ENCODE measurements at places on chromosomes 4 and X.

- no peak for DNase-seq
Measured at GRCh38 chr4:73788411-73788810, 48.0 kb downstream of the CXCL8 start.

DNA sequence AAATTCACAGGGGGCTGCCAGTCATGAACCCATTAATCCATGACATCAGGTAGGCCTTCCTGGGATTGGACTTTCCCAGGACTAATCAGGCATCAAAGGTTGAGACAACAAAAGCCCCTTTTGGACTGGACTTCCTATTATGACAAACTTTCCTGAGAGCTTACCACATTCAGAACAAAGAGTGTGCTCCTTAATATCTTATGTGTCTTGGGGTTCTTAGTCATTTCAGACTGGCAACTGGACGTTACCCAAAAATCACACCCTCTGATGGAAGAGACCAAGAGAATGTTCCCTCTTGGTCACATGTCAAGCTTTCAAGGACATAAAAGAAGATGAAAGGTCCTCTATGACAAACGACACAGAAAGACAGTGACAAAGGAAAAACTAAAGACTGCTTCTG is 31.6 kb upstream of the PPP1R2C start:
- no peak for DNase-seq

GRCh38 chr4:61580721-61581377 is 380.7 kb downstream of the ADGRL3 start:
- DNase-seq: no peak

DNA sequence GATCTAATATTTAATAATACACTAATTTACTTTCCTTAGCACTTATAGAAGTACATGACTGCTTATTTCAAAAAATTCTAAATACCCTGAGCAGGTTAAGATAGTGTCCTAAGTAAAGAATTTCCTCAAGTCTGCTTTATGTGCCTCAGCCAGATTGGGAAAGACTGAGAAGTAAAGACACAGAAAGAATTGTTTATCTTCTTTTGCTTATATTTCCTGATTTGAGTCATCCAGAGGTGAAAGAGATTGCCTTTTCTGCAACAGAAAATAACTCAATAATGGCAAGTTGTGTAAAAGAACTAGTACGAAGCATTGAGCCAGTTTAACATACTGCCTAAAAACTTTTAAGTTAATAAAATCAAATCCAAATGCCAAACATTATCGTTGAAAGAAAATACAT is 45.0 kb downstream of the NAF1 start:
- DNase-seq: no peak

DNA sequence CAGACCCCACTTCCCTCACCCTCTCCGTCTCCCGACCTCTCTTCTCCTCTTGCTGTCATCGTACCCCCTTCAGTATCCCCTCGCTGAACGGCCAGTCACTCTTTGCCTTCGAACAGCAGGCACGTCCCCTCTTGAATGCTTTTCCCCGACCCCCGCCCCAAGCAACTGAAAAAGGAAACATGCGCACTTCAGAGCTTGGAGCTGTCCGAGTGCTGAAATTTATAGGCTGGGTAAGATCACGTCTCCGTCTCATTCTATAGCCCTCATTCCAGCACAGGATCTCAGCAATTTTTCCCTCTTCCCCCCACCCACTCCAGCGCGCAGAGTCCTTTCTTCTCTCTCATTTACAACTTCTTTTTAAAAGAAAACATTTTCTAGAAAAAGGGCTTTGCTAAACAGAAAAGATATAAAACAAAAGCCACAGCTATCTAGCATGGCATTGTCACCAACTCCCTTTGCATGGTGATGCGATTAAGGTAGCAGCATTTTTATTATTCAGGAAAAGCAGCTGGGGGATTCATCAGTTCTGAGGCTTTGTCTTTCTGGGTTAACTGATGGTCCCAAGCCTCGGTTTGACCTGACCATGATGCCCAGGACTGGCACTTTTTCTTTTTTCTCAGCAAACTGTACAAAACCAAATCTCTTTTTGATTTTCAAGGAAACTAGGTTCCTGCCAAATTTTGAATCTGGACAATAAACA is at the start of gene GLRA2:
TSS of gene GLRA2 (plus strand) at position 247 of the 700 bp plus-strand sequence. CDS start 522 bp downstream, outside the sequence.
- no peak for DNase-seq

- no peak for DNase-seq
Measured at GRCh38 chr4:142917678-142918077, 71.6 kb upstream of the INPP4B start.

GRCh38 chrX:34903316-34903715 is 39.3 kb upstream of the FAM47B start:
- no peak for DNase-seq

DNA sequence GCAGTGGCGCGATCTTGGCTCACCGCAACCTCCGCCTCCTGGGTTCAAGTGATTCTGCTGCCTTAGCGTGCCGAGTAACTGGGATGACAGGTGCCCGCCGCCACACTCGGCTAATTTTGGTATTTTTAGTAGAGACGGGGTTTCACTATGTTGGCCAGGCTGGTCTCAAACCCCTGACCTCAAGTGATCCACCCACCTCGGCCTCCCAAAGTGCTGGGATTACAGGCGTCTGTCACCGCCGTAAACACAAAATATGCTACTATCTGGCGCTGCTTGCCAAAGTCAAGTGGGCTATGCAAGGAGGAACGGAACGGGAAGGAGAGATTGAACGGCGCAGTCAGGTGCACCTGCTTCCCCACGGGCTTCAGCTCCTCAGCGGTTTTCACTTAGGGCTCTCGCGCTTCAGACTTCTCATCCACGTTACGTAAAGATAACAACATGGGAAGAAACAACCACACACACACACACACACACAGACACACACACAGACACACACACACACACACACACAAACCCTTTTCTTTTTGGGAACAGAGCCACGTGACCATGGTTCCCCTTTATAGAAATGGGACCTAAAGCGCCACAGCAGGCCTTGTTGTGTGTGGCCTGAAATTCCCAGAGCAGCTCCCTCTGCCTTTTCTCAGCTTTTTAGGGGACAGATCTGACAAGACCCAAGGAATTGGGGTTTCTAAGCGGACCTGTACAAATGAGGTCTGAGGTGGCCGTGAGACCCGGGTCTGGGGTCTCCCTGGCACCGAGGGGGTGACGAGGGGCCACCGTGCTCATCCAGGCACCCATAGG is 1.5 kb downstream of the P2RY8 start:
- DNase-seq: no peak

GRCh38 chrX:4588056-4588455 is 874.6 kb upstream of the PRKX start:
- DNase-seq: no peak

Data from NCI-H187 (cell line).